AG08396 (cell line): ENCODE measurements at places on chromosomes 12 and 14.
A peak's percentile ranks its signal among the peaks of the same experiment; 100 is the strongest.

- DNase-seq: no peak
Measured at GRCh38 chr12:56255671-56256070, 2.5 kb downstream of the ANKRD52 start.

DNA sequence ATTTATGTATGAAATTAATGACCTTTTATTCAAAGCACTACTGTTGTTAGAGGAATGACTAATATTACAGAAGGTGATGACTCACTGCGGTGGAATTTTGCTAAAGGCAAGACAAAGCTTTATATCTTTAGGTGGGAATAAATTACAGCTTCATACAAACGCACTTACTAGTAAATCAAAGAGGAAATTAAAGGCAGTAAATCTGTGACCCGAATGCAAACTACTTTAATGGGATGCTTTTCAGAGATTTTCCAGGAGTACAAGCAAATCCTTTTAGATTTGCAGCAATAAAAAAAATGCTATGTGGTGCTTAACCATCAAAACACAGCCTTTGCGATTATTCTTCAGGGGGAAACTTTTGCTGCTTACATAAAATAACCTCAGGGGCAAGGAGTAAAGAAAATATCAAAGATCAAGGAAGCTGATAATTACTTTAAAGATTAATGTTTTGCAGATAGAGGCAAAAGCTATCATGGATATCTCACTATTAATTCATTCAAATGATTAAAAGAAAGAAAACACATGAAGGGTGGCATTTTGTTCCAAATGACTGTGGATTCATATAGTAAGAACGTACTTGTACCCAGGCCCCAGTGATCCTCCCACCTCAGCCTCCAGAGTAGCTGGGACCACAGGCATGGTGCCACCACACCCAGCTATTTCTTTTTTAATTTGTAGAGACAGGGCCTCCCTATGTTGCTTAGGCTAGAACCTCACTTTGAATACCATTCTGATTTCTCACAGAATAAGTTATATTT is 98.9 kb downstream of the DENND5B start:
- DNase-seq: peak; percentile 29

DNA sequence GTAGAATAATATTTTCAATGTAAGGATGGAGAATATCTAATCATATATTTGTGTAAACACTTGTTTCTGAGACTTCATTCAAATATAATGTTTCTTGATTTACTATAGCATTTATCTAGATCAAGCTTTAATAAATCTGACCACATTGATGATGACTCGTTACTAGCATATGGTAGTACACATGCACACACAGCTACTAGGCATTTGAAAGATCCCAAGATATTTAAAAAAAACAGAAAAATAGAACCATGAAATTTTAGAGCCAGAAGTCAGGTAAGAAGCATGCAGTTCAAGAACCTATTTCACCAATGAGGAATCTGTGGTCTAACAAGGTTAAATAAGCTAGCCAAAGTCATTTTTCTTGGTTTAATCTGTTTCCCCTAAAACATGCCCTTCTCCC is 32.0 kb downstream of the DCP1B start:
- no peak for DNase-seq

GRCh38 chr14:31895206-31895605 is 181.9 kb upstream of the ARHGAP5 start:
- no peak for DNase-seq

GRCh38 chr12:103247531-103247930 is 248.2 kb downstream of the C12orf42 start:
- DNase-seq: no peak

GRCh38 chr12:4679711-4680110 is 30.8 kb downstream of the NDUFA9 start:
- no peak for DNase-seq

- DNase-seq: no peak
Measured at GRCh38 chr12:116244474-116245090, 32.9 kb downstream of the MED13L start.

DNA sequence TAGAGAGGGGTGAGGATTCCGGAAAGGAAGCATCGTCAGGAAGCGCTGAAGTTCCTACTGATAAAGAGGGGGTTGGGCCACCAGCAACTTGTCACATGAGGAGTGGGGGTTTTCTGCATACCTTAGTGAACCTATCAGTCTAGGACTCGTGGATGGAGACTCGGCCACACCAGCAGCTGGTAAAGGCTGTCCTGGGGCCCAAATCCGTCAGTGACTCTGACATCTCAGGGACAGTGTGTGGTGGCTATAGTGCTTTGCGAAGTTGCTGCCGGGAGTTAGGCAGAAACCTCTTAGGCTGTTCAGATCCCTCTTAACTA is 16.4 kb downstream of the RNASE2 start:
- DNase-seq: no peak

DNA sequence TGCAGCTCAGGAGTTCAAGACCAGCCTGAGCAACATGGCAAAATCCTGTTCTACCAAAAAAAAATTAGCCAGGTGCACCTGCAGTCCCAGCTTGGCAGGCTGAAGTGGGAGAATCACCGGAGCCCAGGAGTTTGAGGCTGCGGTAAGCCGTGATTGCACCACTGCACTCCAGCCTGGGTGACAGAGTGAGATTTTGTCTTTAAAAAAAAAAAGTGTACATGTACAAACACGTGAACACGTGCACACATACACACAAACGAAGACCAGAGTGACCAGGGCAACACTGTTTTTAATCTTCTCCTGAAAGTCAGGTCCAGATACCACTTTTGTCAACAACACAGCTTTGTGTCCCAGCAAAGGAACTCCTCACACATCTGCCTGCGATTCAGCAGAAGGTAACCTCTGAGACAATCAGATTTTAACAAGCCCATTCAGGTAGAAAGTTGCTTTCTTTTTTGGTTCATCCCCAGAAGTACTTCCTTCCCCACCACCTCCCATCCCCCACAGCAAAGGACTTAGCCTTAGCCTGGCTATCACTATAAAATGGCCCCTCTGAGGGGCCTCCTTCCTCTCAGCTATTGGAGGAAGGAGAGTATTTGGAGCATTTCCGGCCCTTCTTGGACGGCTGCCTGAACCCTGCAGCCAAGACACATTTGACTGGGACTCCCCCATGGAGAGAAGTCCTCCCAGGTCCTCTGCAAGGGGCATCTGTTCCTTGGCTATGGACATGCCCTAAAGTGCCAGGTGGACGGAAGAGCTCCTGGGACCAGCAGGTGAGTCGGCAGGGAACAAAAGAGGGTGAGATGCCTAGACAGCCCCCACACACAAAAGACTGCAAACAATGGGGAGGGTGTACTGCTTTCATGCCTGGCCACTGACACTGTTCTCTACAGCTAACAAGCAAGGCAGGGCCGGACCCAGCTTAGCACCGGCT is 9.8 kb downstream of the CTDSP2 start:
- peak; percentile 75 for DNase-seq

- no peak for DNase-seq
Measured at GRCh38 chr12:114958538-114958937, 274.6 kb upstream of the TBX3 start.

GRCh38 chr14:34126586-34126985 is 175.7 kb upstream of the EGLN3 start:
- no peak for DNase-seq

DNA sequence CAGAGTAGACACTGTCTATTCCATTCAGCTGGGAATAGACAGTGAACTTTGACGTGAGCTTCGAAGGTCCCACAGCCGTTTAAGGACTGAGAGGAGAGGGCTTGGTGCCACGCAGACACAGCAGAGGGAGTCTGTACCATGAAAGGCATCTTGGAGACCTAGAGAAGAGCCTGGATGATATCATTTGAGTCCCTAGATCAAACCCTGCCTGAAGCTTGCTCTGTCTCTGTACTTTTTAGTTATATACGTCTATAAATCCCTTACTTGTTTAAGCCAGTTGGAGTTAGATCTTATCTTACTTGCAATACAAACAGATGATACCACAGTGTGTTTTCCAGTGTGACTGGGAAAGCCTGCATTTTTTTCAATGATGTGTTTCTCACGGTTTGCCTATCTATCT is 128.9 kb upstream of the RTL1 start:
- DNase-seq: no peak

DNA sequence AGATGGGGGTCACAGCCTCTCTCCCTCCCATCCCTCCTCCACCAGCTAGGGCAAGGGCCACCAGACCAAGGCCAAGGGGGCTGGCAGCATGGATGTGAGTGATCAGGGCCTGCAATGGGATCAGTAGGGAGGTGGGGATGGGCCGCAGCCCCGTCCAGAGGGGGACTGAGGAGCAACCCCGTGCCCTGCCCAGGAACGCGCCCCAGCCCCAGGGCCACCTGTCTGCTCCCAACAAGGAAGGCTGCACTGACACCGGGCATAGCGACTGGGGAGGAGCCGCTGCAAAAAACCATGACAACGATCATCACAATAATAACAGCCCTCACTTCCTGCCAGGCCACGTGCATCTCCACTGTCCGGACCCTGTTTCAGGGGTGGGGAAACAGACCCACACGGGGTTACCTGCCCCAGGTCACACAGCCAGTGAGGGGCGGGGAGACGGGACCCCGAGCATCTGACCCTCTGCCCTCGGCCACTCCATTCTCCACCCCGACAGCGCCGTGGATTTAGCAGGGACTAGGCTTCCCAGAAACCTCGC is 24.3 kb downstream of the NCOR2 start:
- DNase-seq: peak; percentile 70

DNA sequence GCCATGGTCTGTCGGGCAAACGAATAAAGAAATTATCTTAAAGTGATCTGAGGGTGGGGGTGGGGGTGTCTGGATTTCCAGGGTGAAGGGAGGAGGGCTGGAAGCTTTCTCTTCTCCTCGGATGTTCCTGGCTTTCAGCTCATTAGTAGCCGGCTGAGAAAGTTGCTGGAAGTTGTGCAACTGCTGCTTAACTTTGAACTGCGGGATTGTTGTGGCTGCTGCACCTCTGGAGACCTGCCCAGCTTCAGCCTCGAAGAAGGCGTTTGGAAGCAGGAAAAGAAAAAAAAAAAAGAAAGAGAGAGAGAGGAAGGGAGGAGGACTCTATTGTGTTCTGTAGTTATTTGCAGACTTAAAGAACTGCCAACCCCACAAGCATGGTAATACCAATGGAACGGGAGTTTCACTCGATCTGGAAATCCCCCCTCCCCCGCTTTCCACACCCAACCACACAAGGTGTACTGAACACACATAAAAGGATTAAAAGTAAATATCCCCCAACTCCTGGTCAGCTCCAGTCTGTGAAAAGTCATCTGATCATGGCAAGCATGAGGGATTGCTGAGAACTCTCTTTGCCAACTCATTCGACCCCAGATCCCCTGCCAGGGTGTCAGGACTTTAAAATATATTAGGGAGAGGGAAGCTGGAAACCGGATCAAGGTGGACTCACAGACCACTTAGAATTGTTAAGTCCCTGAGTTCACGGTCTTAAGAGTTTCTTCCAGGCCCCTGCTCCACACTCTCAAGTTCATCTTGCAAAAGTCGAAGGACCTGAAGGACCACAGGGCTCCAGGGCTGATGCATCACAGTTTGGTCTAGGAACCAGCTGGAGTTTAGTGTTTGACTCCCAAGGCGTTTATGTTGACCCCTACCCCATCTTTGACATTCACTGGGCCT is at the start of gene RASSF9:
Gene RASSF9, minus strand, starts transcription at position 213 of the 894 bp plus-strand sequence. Its CDS starts 208 bp downstream, at position 5.
- no peak for DNase-seq

- peak; percentile 62 for DNase-seq
Measured at GRCh38 chr12:108734200-108734906, 3.0 kb upstream of the CORO1C start.

- no peak for DNase-seq
Measured at GRCh38 chr12:124677552-124678356, 110.3 kb upstream of the NCOR2 start.

- no peak for DNase-seq
Measured at GRCh38 chr14:35250319-35250718, 41.9 kb upstream of the PSMA6 start.

GRCh38 chr12:121823101-121823726 is 19.4 kb downstream of the SETD1B start:
- DNase-seq: no peak

- DNase-seq: no peak
Measured at GRCh38 chr14:33511851-33512640, 438.8 kb downstream of the EGLN3 start.

DNA sequence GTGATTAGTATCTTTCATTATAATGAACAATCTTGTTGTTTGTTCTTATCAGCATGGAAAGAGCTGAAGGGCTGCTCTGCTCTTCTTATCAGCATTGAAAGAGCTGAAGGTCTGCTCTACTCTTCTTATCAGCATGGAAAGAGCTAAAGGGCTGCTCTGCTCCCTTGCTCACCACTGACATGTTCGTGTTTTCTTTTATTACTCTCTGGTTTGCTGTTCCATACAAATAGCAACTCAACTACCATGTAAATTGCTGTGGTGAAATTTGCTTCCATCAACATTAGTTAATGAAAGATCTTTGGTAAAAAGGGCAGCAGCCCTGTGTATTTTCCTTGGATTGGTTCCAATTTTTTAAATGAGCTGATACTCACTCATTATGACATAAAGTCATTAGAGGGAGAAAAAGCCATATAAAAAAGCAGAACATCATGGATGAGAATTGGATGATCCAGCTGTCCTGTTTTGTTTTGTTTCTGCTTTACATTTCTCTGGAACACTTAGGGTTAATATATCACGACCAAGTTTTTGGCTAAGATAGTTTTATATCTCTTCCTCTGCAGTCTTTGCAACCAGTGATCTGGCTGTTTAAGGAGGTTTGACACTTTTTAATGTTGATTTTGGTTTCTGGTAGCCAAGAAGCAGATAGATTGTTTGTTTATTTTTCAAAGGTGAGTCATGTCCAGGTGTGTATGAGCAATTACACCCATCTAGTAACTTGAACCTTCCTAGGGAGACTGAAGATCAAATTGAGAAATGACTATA is 356.6 kb downstream of the CEP128 start:
- DNase-seq: no peak

- DNase-seq: no peak
Measured at GRCh38 chr12:100026241-100026640, 41.5 kb upstream of the ANKS1B start.

DNA sequence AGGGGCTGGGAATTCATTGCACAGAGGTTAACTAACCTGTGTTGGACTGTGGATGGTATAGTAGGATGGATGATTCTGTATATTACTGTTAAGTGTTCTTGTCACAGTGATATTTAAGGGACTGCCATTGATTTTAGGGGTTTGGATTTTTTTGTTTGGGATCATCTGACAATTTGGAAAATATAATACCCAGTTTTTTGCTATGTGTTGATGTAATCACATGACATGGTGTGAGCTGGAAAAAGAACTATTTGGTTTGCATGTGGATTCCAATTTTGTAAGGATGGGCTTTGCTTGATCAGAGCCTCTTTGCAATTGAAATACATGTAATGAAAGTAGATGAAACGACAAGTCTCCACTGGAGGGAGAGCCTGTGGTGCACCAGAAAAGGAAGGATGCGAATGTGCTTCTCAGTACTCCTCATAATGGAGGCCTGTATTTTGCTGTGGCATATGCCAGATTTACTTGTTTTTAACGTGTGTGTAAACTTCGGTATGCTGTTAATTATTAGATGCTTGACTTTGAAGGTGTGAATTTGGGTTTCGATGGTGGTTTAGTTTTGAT is 2.7 kb downstream of the DYRK2 start:
- DNase-seq: peak; percentile 48

DNA sequence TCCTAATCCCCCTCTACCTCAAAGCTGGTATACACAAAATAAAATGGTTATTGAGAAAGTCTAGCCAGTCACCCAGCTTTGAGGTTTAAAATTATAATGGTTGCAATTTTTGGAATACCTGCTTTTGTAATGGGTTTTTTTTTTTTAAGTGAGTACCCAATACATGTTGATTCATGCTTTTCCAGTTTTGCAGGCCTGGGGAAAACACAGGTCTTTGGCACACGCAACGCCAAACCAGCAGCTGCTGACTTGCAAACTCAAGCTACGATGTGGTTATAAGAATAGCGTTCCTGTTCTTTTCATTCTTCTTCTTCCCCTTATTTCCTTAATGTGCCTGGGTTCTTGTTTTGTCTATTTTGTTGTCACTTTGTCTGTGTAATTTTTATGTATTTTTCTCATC is 233.0 kb downstream of the EGLN3 start:
- no peak for DNase-seq

- no peak for DNase-seq
Measured at GRCh38 chr14:75811872-75812499, 150.9 kb downstream of the TTLL5 start.
